Progenitor cell of endocrine pancreas (in vitro differentiated cells): ENCODE measurements at places on chromosomes 4 and X. TPM values are rescaled to one million over a fixed set of nuclear protein-coding genes. Genes with fewer than 3 reads are reported as not detected.

DNA sequence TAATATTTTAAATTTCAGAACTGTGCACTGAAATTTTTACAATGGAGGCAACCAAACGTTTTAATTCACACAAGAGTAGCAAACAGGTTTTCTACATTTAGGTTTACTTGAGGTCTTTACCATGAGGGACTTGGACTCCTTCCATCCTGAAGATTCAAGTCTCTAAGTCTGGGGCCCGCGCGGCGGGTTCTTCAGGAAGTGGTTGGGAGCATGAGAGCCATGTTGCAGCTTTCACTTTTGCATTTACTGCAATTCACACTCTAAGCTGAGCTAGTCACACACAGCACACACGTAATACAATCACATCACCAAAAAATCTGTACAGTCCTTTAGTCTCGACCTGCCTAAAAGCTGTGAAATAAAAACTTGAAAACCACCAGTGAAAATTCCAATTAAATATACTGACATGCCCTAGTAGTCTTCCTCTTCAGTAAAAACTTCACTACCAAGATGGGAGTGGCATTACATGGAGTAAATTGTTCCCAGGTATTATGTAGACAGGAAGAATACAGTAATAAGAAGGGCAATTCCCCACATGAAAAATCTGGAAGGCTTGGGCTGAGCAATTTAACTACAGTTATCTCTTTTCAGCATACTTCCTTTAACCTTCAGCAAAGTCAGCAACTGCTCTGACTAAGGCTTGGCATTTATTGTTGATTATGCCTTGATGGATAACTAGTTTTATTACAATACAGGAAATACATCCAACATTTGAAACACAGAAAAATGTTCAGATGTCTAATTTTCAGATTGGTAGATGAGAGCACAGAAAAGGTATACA, 571.1 kb upstream of the DIPK2B start:
- DNase-seq = no peak

- no peak for DNase-seq
Measured at GRCh38 chr4:137266511-137266910, 265.8 kb downstream of the PCDH18 start.

MTNR1A gene
- total RNA-seq = 2.6 and 2.7 TPM in 2 replicates

GRCh38 chrX:13868591-13868990, 51.7 kb upstream of the GPM6B start:
- DNase-seq = no peak

DNA sequence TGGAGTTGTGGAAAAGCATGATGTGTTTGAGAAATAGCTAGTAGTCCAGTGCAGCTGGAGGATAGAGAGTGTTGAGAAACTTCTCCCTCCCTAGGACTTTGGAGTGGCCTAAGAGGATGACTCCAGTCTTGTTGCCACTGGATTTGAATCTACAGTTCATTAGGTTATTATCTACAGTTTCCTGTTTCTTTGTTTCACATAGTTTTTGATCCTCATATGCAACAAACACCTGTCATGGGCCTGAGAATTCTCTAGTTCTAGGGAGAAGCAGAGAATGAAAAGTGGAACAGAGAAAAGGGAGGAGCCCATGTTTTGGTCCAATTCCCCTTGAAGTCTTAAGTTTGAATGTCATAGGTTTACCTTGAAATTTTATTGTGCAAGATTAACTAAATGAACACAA, 73.6 kb upstream of the TBC1D9 start:
- no peak for DNase-seq

DNA sequence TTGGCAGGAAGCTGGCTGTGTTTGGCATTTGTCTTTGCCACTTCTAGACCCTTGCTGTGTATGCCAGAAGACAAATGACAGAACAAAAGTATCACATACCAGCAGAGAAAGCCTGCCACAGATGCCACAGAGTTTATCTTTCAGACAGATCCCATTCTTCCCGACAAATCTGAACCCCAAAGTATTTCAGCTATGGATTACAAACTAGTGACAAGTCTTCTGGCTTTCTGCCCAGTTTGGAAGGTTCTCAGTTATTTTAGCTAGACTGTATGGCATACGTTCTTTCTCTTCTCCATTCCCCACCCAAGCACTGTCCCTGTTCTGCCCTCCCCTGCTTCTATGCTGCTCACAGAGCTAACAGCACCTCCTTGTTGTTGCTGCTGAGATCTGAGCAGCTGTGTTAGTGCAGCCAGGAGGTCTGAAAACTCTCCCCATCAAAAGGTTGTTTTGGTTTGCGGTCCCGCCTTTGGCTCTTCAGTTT, 236.7 kb downstream of the FRAS1 start:
- no peak for DNase-seq

DNA sequence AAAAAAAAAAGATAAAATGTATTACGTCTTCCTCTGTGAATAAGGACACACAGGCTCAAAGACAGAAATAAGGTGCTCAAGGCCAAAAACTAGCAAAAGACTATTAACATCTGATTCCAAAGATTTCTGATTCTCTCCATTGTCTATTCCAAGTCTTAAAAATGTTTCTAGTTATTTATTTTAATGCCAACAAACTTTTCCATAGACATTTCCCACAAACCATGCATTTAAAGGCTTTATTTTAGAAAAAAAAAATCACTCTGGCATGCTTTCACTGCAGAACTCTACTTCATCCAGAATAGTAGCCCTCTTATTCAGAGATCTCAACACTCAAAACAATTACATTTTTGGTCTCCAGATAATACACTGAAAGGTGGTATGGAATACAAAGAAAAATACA, 545.0 kb upstream of the TENM3 start:
- no peak for DNase-seq
